ENCODE measurements at places on chromosomes 13 and 19.

DNA sequence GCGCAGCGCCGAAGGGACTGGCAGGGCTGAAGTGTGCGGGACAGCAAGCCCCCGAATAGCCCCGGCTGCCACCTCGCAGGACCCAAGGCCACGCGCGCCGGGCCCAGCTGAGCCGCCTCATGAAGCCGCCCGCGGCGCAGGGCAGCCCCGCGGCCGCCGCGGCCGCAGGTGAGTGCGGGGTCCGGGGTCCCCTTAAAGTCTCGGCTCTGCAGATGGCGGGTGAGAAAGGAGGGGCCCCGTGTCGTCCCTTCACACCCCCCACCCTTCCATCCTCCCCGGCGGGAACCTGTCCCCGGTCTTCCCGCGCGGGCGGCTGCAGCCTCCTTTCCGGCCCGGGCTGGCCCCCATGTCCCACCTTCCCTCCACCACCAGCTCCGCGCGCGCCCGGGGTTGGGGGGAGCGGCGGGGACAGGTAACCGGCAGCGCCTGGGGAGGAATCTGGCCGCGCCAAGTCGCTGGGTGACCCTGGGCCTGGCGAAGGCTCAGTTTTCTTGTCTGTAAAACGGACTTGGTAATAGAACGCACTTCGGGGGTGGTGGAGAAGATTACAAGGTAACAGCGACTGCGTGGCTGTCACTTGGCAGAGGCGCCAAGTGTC lies 338 bp downstream of the RGCC start:
- no peak for DNase-seq

GRCh38 chr19:33000510-33000909 lies 28.5 kb downstream of the FAAP24 start:
- no peak for DNase-seq

- DNase-seq = no peak
Observed at GRCh38 chr13:21538753-21539152, 65.2 kb downstream of the MICU2 start.

GRCh38 chr13:20728579-20729311 lies 25.2 kb downstream of the IL17D start:
- DNase-seq = no peak

DNA sequence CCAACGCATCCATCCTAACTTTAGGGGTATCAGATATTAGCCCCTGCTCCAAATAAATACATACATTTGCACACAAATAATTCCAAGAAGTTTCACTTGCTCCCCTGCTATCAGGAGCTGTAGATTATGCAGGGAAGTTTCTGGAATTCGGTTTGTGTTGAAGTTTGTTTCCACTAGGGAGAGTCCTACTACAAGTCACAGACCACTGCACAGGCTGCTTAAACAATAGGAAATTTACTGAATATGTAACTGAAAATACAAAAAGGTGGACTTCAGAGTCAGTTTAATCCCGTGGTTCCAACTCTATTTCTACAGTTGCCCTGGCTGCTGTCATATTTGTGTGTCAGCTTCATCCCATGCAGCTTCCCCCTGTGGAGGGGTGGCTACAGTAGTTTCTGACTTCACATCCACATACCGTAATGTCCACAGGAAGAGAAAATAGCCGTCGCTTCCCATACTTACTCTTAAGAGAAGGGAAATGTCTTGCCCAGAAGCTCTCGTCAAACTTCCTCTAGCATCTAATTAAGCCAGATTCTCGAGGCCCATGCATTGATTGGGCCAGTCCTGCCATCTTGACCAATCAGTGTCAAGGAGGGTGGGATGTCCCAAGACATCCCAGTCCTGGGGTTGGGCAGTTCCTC lies 286.6 kb downstream of the COG6 start:
- DNase-seq = no peak

GRCh38 chr13:32228330-32229041 lies 86.7 kb downstream of the ZAR1L start:
- DNase-seq = no peak

DNA sequence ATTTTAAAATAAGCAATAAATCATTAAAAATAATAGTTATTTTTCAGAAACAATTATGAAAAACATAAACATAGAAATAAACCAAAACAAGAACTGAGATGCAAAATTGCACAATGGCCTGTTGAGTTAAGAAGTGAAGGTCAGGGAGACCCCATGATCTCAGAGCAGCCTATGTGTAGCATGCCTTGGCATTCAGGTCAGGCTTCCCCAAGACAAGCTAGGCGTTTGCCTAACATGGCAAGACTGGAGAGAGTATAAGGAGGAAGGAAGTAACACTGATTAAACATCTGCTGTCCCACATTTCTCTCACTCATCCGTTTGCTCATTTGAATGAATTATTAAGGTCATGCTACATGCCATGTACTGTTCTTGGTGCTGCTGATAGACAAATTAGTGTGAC lies 291.8 kb downstream of the TSHZ3 start:
- no peak for DNase-seq

DNA sequence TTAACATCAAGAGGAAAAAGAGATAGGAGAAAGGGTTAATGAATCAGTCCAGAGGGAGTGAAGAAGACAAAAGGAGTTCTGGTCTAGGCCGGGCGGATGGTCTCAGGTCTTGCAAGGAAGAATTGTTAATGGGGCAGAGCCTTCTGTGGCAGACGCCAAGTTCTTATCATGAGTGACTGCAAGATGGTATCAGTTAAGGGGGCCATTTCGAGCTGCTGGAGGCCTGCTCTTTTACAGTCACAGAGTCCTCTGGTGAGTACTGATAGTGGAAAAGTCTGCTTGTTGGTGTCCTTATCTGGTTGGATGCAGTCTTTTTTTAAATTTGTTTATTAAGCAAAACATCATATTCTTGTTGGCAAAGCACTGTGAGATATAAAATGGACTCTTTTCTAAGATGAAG lies 590.9 kb upstream of the SGCG start:
- DNase-seq = no peak

- DNase-seq = no peak
Observed at GRCh38 chr19:21256722-21257121, 72.5 kb downstream of the ZNF708 start.

DNA sequence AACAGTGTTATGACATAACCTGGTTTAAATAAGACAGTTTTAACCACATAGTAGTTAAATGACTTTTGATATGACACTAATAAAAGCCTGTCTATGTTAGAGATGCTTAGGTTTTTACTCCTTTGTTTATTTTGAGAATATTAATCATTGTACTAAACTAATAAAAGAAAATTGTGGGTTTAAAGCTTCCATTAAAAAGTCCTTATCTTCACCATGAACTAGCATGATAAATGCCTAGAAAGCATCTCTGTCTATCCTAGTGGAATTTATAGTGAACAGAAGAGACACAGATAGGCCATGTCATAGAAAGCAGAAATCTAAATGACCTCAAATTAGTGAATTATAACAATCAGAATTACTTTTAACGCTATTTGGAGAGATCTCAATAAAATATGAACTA lies 255.2 kb downstream of the PCDH9 start:
- DNase-seq = no peak

DNA sequence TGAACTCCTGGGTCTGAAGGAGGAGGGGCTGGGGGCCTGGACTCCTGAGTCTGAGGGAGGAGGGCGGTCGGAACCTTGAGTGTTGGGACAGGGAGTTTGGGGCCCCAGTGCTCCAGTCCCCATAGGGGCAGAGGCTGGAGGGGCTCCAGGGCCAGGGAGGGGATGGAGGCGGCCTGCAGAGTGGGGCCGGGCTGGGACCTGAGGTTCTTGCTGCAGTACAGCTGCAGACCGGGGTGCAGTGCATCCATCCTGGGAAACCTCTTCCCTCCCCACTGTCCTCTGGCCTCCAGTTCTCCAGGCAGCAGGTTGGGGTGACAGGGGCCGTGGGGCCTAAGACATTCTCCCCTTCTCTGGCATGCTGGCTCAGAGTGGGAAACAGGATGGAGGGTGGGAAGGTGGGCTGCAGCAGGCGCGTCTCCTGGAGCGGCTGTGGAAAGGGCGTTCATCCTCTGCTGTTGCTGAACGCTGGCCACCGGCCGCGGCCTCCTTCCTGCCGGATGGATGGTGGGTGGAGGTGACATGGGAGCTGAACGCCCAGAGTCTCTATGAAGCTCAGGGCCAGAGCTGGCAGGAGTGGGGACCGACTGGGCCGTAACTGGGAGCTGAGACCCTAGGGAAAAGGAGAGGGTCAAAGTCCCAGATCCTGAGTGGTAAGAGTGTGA lies 1.6 kb downstream of the BRSK1 start:
- DNase-seq = no peak

DNA sequence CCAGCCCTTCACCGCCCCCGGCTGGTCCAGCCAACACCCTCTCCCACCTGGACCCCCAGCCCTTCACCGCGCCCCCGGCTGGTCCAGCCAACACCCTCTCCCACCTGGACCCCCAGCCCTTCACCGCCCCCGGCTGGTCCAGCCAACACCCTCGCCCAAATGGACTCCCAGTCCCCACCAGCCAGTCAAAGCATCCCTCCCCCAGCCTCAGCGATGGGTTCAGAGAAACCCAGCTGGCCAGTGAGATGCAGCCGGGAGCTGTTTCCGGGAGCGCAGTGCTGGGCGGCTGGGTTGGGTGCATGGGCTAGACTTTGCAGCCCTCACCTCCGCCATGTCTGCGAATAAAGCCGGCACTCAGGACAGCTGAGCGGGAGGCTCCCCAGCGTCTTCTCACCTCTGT lies 6.5 kb upstream of the CDC34 start:
- no peak for DNase-seq

GRCh38 chr19:4843647-4843965 lies 12.1 kb upstream of the TICAM1 start:
- no peak for DNase-seq

DNA sequence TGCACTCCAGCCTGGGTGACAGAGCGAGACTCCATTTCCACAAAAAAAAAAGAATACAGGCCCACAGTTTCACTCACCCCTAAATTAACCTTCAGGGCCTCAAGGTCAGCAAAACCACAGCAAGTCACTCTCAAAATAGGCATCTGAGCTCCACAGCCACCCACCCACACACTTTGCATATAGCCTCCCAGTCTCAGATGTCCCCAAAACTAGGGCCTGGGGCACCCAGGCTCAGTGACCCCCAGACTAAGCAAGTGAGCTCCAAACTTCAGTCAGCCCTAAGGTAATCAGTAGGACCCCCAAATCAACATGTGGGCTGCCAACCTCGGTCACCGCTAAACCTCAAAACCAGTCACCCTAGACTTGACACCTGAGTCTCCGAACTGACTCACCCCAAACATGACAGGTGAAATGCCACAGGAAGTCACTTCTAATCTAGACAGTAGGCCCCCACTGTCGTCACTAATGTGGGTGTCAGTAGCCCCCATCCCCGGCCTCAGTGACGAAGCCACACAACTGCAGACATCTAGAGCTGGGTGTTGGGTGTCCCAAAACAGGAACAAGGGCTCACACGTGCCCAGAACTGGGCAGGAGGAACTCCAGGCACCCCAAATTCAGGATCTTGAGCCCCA lies 13.9 kb downstream of the RABAC1 start:
- peak; percentile 34 for DNase-seq

DNA sequence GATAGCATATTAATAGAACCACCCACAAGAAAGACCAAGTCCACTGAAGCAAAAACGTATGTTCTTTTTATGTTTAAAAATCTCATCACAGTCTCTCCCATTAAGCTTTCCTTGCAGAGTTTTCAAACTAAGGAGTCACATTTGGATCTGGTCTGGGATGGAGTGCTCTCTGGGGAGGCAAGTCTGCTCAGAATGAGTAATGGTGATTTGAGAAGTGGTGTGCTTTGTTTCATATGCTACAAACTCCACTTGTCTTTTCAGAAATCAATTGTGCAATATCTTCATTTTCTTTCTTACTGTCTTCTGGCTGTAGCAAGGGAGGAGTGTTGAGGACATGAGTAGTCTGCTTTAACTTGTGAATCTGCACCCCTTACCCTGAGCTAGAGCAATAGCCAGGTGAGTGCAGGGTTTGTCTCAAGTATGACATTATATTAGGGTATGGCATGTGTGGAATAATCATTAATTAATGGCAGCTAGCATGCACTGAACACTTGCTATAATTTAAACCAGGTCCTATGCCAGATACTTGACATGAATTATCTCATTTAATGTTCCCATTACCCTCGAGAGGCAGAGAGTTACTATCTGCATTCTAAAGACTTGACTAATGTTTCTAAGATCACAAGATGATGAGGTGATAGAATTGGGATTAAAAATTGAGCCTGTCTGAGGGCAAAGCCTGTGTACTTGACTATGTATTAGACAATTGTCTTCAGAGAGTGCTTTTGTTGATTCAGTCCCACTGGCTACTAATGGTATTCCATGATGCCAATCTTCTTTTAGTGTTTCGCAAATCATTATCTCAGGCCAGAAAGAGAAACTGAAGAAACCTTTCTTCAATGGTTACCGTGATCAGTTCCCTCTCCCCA lies 171.8 kb downstream of the GPC6 start:
- DNase-seq = no peak

DNA sequence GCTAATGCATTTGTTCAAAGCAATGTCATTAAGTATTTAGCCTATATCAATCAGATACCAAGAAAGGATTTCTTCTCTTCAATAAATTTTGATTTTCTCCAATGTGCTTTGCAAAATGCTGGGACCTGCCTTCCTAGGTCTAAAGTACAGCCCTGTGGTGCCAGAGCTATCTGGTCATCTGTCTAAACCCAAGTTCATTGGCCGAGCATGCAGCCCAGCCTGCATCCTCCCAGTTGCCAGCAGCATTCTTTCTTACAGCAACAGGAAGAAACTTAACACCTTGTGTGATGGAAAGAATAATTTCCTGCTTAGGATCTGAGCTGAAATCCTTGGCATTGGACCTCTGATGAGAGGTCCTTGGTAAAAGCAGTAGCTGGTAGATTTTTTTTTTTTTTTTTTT lies 310.0 kb downstream of the RBM26 start:
- no peak for DNase-seq

DNA sequence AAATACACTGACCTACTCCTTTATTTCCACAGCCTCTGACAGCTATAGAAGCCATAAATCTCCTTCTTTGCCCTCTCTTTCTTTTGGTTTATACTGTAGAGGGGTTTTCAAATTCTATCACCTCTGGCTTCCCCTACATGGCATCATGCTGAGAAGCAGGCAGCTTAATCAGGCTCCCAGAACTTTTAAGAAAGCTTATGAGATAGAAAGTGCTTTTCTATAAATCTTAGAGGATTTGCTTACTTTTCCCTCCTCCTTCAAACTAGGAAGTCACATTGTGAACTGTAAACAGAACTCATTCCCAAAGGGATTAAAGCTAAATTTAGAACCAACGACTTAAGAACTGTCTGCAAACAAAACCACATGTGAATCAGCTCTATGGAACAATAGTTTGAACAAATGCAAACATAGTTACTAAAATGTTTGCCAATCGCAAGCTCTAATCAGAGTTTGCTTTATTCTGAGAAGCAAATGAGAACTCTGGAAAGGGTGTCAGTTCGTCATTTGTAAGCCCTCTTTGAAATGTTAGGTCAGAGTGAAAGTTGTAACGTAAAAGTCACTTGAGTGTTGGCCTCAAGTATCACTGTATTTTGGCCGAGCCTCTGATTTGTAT lies 344.1 kb downstream of the RFC3 start:
- no peak for DNase-seq
